ENCODE measurements at places on chromosomes 12 and 14. TPM values are rescaled to one million over a fixed set of nuclear protein-coding genes. Genes with fewer than 3 reads are reported as not detected.

- DNase-seq, result no peak
These were observed 57.9 kb downstream of the GPR68 start for GRCh38 chr14:91186515-91187066.

DNA sequence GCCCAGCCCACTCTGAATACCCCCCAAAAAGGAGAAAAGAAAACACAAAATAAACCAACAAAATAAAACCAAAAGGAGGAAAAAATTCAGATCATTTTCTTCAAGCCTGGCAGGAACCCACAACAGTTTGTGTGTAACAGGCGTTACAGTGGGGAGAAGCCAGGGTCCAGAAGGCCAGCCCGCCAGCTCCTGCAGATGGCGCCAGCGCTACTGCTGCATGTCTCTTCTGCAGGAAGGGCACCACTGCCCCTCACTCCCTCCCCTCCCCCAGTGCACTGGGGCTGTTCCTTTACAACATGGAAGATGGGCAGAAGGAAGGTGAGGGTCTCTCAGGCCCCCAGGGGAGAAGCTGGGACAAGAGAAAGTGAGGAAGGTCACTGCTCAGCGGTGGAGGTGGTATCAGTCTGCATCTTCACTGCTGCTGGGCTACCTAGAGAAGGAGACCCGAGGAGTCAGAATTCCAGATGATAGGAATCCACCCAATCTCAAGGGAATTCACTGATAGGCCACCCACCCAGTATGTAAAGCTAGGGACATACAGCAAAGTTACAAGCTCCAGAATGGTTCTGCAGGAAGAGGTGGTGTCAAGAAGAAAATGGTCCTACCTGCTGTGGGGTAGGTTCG lies 2.3 kb upstream of the NOP2 start:
- peak; percentile 56 for DNase-seq

GRCh38 chr12:44026046-44026445 lies 190.2 kb downstream of the TMEM117 start:
- no peak for DNase-seq

- DNase-seq, result no peak
These were observed 77.1 kb upstream of the ACTN1 start for GRCh38 chr14:69055999-69056788.

DNA sequence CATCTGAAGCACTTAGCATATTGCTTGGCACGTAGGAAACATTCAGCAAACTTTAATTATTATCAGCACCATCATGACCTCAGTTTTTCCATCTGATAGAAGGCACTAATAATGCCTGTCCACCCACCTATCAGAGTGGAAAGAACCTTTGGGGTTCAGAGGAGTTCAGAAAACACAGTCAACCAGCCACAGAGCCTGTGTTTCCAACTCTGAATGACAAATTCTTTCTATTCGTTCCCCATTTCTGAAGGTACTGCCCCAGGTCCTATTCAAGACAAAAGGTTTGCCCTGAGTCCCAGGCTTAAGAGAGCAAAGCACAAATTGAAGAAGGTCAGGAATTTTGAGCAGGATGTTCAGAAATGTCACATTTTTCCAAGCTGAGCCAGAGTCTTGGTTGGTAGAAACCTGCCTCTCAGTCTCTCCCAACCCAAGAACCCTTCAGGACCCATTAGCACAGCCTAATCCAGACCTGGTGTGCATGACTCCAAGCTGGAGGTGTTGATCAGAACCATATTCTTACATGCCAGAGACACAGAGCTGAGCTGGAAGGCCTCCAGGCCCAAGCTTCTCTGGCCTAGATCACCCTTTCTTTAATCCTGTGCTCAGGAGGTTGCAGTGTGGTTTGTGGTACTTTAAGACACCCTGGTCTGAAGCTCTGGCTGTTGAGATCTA lies 114.4 kb downstream of the TBX5 start:
- no peak for DNase-seq

- no peak for DNase-seq
These were observed 39.0 kb downstream of the GPR68 start for GRCh38 chr14:91205459-91205858.

GRCh38 chr12:104351057-104351983 lies 47.8 kb downstream of the EID3 start:
- DNase-seq, result no peak

DNA sequence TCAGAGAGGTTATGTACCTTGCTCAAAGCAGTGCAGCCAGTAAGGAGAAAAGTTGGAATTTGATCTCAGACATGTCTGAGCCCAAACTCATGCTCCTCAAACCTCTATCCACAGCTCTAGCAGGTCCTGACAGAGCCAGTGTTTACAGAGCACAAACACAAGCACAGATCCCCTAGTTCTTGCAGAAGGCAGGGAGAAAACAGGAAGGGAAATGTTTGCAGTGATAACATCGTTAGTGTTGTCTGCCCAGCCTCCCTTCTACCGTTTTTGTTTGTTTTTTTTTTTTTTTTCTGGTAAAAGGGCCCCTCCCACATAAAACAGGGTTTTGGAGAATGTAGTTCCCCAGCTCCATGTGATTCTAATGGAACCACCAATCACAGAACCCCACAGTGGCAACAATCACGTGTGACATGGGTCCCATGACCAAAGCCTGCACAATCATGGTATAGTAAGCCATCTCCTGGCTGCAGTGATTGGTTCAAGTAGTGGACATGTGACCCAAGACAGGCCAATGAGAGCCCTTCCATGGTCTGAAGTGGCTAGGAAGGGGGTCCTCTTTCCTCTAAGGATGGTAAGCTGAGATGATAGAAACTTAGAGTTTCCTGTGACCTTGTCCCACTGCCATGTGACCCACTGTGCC lies 513.4 kb downstream of the MED13L start:
- no peak for DNase-seq

- DNase-seq, result no peak
These were observed 36.3 kb downstream of the STK38L start for GRCh38 chr12:27280412-27280811.

- DNase-seq, result no peak
These were observed 4.1 kb downstream of the CDKN1B start for GRCh38 chr12:12721176-12721751.

DNA sequence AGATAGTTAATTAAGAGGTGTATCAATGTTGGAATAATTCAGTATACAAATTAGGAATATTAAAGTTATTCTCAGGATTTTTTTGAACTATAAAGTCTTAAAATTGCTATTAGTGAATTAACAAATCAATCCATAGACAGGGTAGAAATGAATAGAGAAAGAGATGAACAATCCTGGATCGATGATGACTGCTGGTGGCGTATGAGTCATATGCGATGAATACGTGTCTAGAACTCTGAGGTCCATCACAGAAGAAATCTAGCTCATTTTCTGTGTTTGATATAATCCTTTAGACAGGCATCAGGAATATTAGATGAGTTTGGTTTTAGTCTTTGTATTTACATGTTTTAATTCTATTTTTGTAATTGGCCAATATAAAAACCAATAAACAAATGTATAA lies 85.4 kb upstream of the RTL1 start:
- DNase-seq, result no peak

GRCh38 chr12:113196582-113196981 lies 11.1 kb downstream of the RITA1 start:
- no peak for DNase-seq

GRCh38 chr14:89681086-89682018 lies 264.3 kb upstream of the FOXN3 start:
- no peak for DNase-seq

DNA sequence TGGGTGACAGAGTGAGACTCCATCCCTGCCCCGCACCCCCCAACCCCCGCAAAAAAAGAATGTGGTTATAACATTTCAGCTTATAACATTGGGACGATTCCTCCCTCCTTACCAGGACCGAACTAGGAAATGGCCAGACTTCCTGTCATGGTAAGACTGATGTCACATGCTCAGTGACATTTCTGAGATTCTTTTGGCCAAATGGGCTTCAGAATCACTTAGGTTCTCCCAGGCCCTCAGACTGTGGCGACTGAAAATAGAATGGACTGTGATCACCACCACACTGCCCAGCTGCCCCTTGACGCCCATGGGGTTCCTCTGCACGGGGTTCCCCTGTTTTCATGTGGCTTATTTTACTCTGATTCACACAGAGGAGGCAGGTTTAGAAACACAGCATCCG lies 115.0 kb upstream of the EVL start:
- DNase-seq, result no peak

GRCh38 chr14:34231626-34232025 lies 230.4 kb downstream of the SPTSSA start:
- DNase-seq, result no peak

DNA sequence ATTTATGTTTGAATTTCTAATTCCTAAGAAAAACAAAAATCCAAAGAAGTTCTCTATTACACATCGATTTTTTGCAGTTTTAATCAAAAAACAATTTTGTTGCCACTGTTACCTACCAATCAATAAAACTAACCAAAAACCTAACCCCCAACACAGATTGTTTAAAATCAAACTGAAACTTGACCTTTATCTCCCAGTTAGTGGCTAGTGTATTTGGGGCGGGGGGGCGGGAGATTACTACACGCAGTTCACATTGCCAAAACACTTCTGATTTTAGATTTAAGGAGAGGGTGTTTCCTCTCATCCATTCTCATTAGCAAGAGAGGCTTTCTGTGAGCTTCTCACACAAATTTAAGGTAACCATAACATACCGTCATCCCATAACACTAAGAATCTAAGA lies 6.4 kb downstream of the CDC42BPB start:
- DNase-seq, result no peak

DNA sequence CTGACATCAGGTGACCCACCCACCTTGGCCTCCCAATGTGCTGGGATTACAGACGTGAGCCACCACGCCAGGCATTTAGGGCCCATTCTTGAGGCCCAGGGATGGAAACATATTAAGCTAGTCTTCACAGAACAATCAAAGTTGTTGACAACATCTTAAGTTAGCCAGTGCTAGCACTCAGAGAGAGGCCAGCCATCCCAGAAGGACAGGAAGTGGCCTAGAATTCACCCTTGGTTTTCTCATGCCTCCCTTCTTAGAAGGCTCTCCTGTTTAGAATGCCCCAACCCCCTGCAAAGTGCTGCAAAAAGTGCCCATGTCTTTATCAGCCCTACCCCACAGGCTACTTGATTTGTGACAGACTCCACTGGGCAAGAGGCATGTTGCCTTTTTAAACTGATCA lies 12.1 kb upstream of the OR6J1 start:
- no peak for DNase-seq

GRCh38 chr12:27627123-27627852 lies 69.0 kb upstream of the REP15 start:
- no peak for DNase-seq

DNA sequence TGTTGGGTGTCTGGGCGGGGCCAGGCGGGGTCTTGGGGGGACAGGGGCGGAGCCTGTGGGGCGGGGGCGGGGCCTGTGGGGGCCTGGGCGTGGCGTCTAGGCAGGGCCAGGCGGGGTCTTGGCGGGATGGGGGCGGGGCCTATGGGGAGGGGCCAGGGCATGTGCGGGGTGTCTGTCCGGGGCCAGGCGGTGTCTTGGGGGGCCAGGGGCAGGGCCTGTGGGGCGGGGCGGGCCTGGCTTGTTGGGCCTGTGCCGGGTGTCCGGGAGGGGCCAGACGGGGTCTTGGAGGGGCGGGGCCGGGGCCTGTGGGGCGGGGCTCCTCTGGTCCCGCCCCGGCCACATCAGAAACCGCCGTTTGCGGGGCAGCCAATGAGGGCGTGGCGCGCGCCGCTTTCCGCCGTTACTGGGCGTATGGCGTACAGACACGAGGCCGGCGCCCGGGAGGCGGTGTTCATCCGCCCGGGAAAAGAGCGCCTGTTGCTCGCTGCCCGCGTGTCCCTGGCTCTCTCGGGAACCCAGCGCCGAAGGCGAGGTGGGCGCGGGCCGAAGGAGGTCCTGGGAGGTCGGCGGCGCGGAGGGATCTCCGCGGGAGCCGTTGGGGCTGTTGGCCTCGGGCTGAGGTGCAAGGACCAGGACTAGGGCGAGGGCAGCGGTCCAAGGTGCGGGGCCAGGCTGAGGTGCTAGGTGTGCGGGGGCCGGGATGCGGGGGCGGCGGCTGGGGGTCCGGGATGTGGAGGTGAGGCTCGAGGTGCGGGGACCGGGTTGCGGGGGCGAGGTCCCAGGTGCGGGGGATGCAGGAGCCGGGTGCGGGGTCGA lies at the start of gene PIWIL1:
PIWIL1 (plus strand) TSS at position 400 of the 816 bp plus-strand sequence. CDS start 4,705 bp downstream, outside the sequence.
- DNase-seq, result no peak

DNA sequence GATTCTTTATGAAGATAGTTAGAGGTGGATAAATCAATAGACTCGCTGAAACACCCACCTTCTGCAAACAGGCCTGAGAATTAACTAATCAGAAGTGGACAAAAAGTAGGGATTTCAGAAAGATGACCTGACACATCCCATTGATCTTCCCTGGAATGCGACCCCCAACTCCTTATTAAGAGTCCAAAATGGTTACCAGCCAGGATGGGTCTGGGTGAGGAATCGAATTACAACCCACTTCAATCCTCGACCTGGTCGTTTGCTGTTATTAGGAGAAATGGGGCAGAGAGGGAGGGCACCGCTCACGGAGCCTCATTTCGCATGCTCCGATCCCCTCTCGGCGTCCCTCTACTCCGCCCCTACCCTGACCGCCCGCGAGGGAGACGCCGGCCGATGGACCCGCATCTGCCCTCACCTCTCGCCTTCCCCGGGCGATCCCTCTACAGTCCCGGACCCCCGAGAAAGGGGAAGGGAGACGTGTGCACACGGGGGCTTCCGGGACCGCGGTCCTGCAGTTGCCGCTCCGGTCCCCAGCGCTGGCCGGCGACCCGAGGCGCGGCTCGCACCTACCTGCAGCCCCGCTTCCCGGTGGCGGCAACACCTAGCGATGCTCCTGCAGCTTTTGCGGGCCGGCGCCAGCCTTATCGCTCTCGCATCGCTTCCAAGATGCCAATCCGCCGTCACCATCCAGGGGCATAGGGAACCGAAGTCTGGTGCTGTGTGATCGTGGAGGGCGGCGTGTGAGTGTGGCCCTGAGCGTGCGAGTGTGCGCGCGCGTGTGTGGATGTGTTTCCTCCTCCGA lies 69.3 kb upstream of the USP15 start:
- DNase-seq, result peak; percentile 10

- DNase-seq, result no peak
These were observed 105.9 kb upstream of the BCAT1 start for GRCh38 chr12:25054783-25055144.

- DNase-seq, result no peak
These were observed 465.9 kb downstream of the BCAT1 start for GRCh38 chr12:24482882-24483604.

GRCh38 chr12:76551482-76551888 lies 8.1 kb downstream of the OSBPL8 start:
- DNase-seq, result no peak

- DNase-seq, result no peak
These were observed 50.0 kb downstream of the LGMN start for GRCh38 chr14:92698393-92698792.

- no peak for DNase-seq
These were observed 3.9 kb downstream of the TSPAN9 start for GRCh38 chr12:3081091-3081490.

GRCh38 chr12:6266541-6266966 lies 43.9 kb upstream of the PLEKHG6 start:
- no peak for DNase-seq

- no peak for DNase-seq
These were observed 37.3 kb downstream of the AKAP6 start for GRCh38 chr14:32366256-32366879.

The GAS2L3 gene
- 55.1 TPM for total RNA-seq

The KLRC2 gene
- total RNA-seq, result not detected

The BCL11B gene
- 2.3 TPM for total RNA-seq

The KRT5 gene
- not detected for total RNA-seq

The TAS2R19 gene
- total RNA-seq, result 8.5 TPM

The TTC9 gene
- total RNA-seq, result 9.0 TPM

The GNB3 gene
- total RNA-seq, result 7.0 TPM

The IL26 gene
- not detected for total RNA-seq

The OR11H7 gene
- total RNA-seq, result not detected

The ACSS3 gene
- 15.9 TPM for total RNA-seq

The MYRFL gene
- total RNA-seq, result 0.93 TPM

Data from progenitor cell of endocrine pancreas (in vitro differentiated cells).